ENCODE measurements at places on chromosomes 7 and 10.

- no peak for DNase-seq
Observed at GRCh38 chr7:45391618-45392451, 182.3 kb upstream of the ADCY1 start.

DNA sequence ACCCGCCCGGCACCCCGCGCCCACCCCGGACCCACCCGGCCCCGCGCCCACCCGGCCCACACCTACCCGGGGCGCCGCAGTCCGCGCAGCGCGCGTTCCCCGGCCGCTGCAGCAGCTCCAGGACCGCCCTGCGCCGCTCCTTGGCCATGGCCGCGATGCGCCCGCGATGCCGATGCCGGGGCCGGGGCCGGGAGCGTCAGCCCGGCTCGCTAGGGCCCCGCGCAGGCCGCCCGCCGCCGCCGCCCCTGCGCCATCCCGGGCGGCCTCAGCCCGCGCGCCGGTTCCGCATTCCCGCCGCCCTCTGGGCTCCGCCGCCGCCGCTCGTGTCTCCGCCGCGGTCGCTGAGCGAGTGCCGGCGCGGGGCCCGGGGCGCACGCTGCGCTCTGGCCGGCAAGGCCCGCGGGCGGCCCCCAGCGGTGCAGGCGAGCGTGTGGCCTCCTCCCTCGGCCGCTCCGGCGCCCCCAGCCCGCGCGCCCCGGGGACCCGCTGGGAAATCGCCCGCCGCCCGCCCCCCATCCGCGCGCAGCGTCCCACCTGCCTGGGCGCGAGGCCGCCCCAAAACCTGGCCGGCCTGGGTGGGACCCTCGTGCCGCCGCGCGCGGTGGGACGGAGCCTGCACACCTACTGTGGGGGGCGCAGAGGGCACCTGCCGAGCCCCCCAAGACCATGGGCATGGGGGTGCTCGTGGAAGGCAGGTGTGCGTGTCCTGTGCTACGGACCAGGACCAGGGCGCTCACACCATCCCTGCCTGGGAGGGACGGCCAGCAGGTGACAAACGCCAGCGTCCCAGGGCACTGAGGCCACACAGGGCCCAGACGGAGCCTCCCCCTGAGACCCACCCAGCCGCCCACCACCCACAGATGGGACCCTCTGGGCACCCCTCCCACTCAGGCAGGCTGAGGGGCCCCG, at the start of gene ADAP1:
ADAP1 (minus strand) TSS at position 351 of the 909 bp plus-strand sequence; CDS start at position 148, 203 bp downstream.
- no peak for DNase-seq

GRCh38 chr7:64775289-64775688, 18.9 kb upstream of the ZNF138 start:
- DNase-seq: no peak

DNA sequence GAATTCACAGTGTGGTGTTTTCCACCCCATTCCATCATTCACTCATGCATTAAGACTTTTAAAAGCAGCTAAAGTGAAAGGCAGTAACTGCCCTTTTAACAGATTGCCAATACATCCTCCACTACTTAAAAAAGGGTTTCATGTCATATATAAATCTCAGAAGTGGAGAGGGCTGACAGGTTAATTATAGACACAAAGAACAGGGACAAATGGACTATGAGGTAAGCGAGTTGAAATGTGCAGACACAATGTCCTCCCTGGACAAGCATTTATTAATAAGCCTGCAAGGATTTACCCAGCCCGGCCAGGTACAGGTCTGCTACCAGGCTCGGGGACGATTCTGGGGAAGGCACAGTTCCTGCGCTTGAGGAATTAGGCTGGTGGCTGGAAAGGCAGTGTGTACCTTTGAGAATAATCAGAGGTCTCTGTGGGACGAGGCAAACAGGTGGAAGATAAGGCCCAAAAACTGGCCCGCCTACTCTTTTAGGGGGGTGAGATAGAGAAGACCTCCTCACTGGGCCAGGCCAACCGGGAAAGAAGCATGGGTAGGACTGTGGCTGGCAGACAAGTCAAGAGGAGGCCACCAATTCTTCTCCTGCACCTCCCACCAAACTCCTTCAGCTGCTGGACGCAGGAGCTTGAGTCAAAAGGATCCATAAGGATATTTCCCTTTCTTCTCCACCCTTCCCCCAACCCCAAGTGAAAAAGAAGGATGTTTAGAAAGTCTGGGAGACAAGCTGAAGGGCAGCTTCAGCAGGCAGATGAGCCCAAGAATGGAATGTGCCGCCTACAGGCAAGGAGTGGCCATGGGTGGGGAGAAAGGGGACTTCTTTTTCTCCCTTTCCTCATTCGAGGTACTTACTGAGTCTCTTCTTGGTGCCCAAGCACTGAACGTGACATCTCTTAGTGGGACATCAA, 1.5 kb downstream of the PDLIM1 start:
- no peak for DNase-seq

GRCh38 chr10:132595854-132596253, 58.3 kb downstream of the INPP5A start:
- DNase-seq: no peak

GRCh38 chr7:32943252-32944030, 13.8 kb upstream of the FKBP9 start:
- no peak for DNase-seq

DNA sequence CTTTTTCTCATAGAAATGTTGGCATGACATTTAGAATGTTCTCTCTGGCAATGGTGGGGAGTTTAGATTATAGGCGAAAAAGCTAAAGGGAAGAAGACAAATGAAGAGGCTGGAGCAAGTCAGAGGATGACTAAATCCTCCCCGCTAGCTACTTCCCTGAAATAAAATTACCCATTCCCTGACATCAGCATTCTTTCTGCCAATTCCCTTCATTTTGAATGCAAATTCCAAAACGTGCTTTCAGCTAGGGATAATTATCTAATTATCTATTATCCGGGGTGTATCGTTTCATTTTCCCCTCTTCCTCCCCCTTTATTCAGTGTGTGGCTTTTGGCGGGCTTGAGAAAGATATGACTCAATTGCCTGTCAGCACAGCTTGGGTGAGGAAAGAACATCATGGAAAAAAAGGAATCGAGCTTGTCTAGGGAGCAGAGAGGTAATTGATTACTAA, 672.3 kb downstream of the TNS3 start:
- no peak for DNase-seq

- DNase-seq: no peak
Observed at GRCh38 chr10:310371-310770, 175.1 kb downstream of the ZMYND11 start.

DNA sequence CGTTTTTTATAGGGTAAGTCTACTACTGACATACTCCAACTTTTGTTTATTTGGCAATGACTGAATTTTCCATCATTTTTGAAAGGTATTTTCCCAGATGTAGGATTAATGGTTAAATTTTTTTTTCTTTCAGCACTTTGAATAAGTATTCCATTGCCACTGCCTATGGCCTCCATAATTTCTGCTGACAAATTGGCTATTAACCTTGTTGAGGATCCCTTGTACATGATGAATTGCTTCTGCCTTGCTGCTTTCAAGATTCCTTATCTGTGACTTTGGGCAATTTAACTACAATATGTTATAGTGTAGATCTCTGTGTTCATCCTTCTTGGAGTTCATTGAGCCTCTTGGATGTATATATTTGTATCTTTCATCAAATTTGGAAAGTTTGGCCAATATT, 21.6 kb upstream of the VWDE start:
- DNase-seq: no peak

DNA sequence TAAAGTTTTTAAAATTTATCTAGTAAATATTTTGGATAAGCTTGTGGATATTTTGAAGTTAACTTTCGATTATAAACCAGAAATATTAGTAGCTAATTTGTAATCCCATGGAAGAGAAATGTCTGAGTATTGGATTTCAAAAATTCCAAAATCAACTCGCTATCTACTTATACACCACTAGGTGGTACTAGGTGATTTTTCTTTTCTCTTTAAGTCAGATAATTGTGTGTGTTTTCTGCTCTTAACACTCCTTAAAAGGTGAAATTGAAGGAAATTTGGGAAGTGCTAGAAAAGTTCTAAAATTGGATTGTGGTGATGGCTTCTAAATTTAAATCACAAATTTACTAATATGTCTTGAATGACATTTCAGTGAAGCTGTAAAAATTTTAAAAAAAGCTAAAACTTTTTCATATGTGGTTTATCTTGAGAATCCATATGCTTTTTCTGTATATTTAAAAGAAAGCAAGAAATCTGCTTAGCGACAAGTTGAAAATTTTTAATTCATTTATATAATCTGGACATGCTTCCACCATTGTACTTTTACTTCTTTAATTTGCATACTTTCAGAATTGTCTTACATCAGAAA, 90.2 kb downstream of the IPMK start:
- DNase-seq: no peak
